ENCODE measurements at places on chromosomes 1 and 21.

GRCh38 chr1:208045463-208046260 is 134.7 kb upstream of the CD34 start:
- no peak for DNase-seq

DNA sequence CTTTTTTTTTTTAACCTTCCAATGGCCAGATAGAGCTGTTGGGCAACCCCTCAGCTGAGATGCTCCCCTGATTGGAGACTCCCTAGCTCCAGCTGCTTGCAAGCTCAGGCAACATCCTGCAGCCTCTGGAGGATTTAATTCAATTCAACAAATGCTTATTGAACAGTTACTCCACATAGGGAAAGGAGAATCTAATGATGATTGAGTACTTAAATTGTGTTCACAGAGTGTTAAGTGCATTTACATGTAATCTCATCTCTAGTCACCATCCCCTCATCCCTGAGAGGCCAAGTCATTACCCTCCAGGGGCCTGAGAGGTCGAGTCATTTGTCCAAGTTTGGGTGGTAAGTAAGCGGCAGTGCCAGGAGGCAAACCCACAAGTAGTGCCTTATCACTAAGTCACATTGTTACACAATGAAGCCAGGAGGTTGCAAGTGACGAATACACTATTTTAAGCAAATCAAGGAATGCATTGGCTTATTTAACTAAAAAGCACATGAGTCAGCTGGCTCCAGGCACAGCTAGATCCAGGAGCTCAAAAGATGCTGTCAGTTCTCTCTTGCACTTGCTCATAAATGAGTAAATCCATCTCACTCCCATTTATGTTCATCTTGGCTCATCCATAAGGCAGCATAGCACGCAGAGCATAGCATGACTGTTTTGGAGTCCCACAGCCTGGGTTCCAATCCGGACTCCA is 64.3 kb downstream of the OPTC start:
- DNase-seq = no peak

GRCh38 chr1:203368624-203369451 is 17.9 kb upstream of the FMOD start:
- DNase-seq = no peak

- DNase-seq = no peak
Observed at GRCh38 chr1:61993331-61993961, 201.2 kb upstream of the L1TD1 start.

DNA sequence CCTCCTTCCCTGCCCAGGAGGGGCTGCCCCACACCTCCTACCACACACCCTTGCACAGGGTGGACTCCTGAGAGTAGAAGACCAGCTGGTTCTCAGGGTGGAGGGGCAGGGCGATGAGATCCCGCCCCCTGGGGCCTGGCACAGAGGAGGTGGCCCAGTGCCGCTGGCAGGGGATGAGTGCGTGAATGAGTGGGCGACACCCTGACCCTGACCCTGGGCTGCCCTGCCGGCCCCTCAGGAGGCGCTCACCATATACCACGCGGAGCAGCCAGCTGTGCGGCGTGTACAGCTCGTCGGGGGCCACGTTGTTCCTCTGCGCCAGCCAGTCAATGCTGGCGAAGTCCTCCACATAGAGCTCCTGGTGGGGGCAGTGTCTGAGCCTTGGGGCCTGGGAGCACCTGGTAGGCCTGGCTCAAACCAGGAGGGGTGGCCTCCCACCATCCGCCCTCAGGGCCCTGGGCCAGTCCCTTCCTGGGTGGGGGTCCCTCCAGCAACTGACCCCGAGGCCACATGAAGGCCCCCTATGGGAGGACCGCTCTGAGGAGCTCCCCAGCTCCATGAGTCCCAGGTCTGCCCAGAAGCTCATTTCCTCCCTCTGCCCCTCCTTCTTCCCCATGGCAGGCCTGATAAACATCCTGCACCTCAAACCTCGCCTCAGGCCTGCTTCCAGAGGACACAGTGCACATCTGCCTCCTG is 13.0 kb downstream of the LSS start:
- no peak for DNase-seq

DNA sequence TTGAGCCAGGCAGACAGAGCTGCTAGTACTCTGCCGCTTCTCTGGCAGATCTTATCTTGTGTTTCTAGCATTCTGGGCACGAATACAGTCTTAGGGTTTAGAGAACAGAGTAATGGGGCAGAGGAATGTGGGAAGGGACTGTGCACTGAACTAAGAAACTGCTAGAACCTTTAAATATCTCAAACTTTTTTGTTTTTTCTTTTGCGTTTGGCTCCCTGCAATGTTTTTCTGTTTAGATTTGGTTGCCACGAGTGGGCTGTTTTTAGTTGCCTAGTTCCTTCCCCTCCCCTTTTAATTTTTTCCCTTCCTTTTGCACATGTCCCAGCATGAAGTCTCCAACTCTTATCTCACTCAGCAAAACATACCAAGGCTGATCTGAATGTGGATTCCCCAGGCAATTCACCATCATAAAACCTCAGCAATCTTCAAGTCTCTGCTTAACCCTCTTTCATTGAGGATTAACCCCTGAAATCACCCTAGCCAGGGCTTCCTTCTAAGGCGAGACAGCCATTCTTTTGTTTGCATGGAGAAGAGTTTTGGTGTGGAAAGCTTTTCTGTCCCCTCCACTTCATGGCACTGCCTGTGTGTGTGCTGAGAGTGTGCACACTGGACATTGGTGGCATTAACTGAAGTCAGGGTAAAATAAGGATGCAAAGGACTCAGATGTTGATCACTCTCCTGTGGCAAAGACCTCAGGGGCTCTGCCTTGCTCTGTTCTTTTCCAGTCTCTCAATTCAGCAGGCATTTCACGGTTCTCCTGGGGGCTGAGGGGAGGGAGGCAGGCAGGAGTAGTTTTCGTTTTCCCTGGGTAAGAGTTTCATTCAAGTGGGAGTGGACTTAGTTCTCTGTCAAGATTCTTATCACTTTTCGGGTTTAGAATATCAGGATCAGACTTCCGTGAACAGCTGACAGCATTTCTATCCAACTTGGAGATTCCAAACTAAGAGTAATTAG is 2.8 kb upstream of the ATF3 start:
- DNase-seq = no peak

- no peak for DNase-seq
Observed at GRCh38 chr21:21624674-21625073, 626.5 kb downstream of the NCAM2 start.

- DNase-seq = no peak
Observed at GRCh38 chr1:196361112-196361714, 247.0 kb downstream of the KCNT2 start.

DNA sequence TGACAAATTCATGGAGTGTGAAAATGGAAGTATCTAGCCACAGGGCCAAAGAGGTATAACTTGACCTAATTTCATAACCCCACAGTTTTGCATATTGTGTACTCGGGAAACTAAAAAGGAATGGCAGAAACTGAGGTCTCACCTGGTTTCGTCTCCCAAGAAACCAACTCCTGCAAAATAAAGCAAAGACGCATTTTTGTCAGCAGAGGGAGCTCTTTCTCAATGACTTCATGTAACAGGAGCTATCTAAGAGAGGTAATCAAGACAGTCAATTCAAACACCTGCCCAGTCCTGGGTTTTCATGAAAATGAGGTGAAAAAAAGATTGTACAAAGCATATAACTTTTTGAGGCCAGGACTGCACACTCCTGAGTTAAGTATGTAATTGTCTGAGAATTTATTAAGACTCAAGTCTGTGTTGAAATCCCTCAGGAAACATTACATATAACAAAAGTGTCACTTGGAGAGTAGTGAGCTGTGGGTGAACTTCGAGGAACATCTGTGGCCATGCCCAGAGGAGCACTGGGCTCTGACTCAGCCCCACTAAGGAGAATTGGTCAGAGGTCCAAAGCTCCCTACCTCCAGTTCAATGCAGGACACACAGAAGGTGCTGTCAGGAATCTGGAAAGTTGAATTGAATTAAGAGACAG is 17.6 kb downstream of the FCRL4 start:
- DNase-seq = no peak

- DNase-seq = no peak
Observed at GRCh38 chr21:37263827-37264600, 3.1 kb downstream of the VPS26C start.

GRCh38 chr1:61708953-61709907 is 15.7 kb downstream of the TM2D1 start:
- DNase-seq = no peak

GRCh38 chr1:223717123-223717522 is 4.8 kb downstream of the CAPN2 start:
- DNase-seq = no peak

Data from activated CD4-positive, alpha-beta T cell treated with anti-CD3 and anti-CD28 coated beads, Interleukin-2, amount 50 U/mL, for 48 hours (primary cell).